A549 treated with DMSO at 1 μM for 4 hours (cell line): ENCODE measurements at places on chromosomes 13 and 19. TPM values are rescaled to one million over a fixed set of nuclear protein-coding genes. Genes with fewer than 3 reads are reported as not detected.

PDX1 gene
- total RNA-seq = 0.06 to 0.14 TPM (median 0.07 TPM) in 3 of 5 replicates, not detected in the others

ZNF98 gene
- not detected in 5 replicates for total RNA-seq

ANKLE1 gene
- total RNA-seq = 0.27 to 0.76 TPM (median 0.40 TPM) in 5 replicates

MISP3 gene
- 3.4 to 3.6 TPM (median 3.6 TPM) in 5 replicates for total RNA-seq

ATXN8OS gene
- total RNA-seq = not detected in 5 replicates

PCSK4 gene
- total RNA-seq = 0.64 to 1.2 TPM (median 0.89 TPM) in 5 replicates

TMEM190 gene
- 1.2 to 3.3 TPM (median 2.2 TPM) in 5 replicates for total RNA-seq

FRY gene
- total RNA-seq = 0.01 to 0.21 TPM (median 0.04 TPM) in 4 of 5 replicates, not detected in the other

CLC gene
- not detected in 5 replicates for total RNA-seq

RGS9BP gene
- total RNA-seq = 0.21 to 0.50 TPM (median 0.32 TPM) in 5 replicates

SLC6A16 gene
- total RNA-seq = 1.1 to 1.6 TPM (median 1.2 TPM) in 5 replicates

ZIC2 gene
- total RNA-seq = 10.4 to 17.7 TPM (median 12.5 TPM) in 5 replicates

SPTBN4 gene
- 0.51 to 1.3 TPM (median 0.91 TPM) in 5 replicates for total RNA-seq

PSG2 gene
- total RNA-seq = 0.05 TPM in 1 of 5 replicates, not detected in the others

S1PR4 gene
- 0.11 to 0.20 TPM (median 0.17 TPM) in 4 of 5 replicates, not detected in the other for total RNA-seq

CBARP gene
- 2.3 to 4.0 TPM (median 3.7 TPM) in 5 replicates for total RNA-seq

LGALS13 gene
- total RNA-seq = not detected in 5 replicates

GADD45GIP1 gene
- 28.0 to 55.0 TPM (median 47.7 TPM) in 5 replicates for total RNA-seq

SULT2B1 gene
- 14.7 to 18.6 TPM (median 15.6 TPM) in 5 replicates for total RNA-seq

EBI3 gene
- total RNA-seq = 2.6 to 4.2 TPM (median 2.9 TPM) in 5 replicates
